ENCODE measurements at places on chromosomes 12 and 14.

- DNase-seq, result no peak
These were observed 3.0 kb upstream of the C1RL start for GRCh38 chr12:7112041-7112440.

- no peak for DNase-seq
These were observed 742.7 kb downstream of the VRK1 start for GRCh38 chr14:97539884-97540283.

GRCh38 chr14:21014761-21015190 lies 10.1 kb downstream of the NDRG2 start:
- peak; percentile 86 for DNase-seq

GRCh38 chr14:103801459-103801858 lies 45.9 kb downstream of the PPP1R13B start:
- DNase-seq, result no peak

DNA sequence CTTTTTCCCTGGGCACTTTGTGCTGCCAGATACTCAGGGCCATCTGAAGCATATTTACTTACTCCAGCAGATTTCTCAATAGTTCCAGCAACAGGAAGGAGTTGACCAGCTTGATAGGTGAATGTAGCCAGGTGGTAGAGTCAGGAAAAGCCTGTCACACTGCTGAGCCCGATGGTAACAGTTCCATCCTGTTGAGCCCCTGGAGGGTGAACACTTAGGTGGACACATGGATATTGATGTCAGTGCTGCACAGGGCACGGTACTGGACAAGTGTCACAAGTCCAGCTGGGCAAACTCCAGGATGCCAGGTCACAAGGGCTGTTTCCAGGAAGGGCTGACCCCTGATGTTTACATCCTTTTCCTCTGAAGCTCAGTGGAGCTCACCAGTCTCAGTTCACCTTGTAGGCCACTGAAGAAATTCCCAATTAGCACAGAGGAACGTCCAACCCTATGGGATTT lies 2.3 kb upstream of the SMOC1 start:
- no peak for DNase-seq

- no peak for DNase-seq
These were observed 12.7 kb upstream of the KRT77 start for GRCh38 chr12:52716061-52716460.

DNA sequence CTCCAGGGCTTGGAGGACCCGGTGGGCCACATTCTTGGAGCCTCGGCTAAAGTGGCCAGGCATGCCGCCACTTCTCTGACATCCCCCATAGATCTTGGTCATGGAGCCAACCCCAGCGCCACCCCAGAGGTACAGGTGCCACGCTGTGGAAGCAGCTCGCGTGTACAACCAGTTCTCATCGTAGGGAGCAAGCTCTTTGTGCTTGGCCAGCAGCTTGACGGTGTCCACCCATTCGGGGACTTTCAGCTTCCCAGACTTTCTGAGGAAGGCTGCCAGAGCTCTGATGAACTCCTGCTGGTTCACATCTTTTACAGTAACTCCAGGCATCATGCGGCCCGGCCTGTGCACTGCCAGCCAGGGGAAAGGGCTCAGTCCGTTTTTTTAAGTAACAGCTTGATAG lies 29.3 kb upstream of the EAPP start:
- DNase-seq, result no peak

GRCh38 chr12:116528065-116528464 lies 31.1 kb upstream of the MAP1LC3B2 start:
- DNase-seq, result no peak

DNA sequence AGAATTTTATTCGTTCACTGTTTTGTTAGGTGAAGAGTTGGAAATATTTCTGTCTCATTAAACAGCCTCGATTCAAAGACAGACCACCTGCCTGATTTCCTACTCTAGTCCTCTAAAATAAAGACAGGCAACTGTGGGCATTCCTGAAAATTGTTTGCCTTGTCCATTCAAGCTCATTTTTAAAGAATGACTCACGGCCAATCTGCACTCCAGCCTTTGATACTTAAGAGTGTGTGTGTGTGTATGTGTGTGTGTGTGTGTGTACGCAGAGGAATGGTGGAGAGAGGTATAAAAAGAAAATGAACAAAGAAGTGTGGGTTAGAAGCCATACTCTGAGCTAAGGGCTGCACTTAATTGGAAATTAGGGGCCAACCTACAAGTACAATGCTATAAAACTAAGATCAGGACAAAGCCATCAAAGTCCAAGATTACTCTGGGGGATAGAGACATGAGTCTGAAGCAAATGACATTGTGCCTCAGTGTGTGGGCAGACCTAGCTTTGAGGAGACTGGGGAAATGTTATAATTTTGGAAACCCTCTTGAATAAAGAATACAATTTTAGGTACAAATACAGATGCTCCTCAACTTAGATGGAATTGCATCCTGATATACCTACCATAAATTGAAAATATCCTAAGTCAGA lies 45.6 kb upstream of the SOCS2 start:
- DNase-seq, result no peak

GRCh38 chr12:52178984-52179383 lies 12.8 kb downstream of the KRT80 start:
- no peak for DNase-seq

DNA sequence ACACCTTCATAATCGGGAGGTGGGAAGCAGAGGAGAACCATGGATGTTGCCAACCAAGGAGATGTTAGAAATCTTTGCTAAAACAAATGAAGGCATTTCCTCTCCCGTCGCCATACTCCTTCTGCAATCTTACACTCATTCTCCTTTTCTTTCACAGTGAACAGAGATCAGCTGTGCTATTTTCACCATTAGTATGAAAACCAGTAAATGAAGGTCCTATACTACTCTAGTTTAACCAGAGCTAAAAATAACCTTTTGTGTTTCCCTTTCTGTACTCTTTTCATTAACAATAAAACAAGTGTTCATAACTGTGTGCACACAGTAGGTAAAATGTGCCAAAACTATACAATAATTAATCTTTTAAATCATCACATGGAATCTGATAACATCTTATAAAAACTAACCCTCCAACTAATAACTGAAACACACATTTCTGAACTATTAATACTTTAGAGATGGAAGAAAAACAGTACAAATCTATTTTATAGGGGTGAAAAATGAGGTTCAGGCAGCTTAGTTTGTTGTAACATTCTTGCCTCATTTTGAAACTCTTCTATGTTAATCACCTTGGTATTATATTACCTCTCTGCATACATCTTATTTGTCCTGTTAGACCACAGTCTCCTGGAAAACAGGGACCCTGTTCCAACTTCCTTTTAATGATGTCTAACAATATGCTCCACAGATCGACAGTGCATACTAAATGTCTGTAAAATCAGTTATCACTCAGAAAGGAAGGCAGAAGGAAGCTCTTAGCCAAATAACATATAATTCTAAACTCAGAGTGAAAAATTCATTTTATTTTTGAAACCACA lies 69.5 kb downstream of the SPPL3 start:
- DNase-seq, result no peak

GRCh38 chr12:21827083-21827482 lies 52.6 kb upstream of the KCNJ8 start:
- no peak for DNase-seq

GRCh38 chr14:30982533-30982932 lies 42.9 kb upstream of the AP4S1 start:
- peak; percentile 31 for DNase-seq

DNA sequence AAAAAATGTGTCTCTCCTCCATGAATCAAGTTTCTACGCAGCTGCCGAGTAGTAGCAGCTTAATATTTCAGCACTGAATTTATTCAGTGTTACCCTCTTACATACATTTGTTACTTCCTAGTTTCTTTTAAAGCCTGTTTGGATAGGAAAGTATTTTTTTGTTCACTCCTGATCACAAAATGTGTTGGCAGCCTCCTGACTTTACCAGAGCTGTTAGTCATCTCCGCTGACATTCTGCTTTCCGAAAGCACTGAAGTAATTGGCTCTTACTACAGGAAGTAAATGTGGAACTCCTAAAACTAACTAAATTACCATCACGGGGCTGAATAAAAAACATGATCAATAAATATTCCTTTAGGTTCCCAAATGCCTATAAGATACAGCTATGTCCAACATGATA lies 225.5 kb downstream of the EPS8 start:
- DNase-seq, result no peak

DNA sequence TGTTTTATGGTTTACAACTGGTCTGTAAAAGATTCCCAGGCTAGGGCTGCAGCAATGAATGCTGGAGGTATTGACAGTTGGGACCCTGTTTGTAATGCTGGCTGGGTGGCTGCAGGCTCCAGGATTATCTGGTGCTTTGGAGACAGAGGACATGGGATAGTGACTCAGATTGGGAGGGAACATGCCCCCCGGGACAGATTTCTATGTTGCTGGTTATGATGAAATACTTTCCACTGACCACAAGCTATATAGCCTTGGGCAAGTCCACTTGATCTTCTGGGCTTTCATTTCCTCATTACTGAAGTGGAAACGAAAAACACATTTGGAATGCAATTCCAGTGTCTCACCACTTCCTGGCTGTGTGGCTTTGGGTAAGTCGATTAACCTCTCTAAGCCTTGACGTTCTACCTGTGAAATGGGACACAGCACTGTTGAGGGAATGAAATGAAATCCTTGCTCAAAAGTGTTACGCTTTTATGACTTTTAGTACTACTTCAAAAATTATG lies 6.3 kb upstream of the TPCN1 start:
- DNase-seq, result peak; percentile 43

- DNase-seq, result no peak
These were observed 39.7 kb downstream of the LRIG3 start for GRCh38 chr12:58880639-58881038.

GRCh38 chr14:53952533-53952932 lies 4.1 kb downstream of the BMP4 start:
- no peak for DNase-seq

- no peak for DNase-seq
These were observed 167.3 kb upstream of the RTL1 start for GRCh38 chr14:101070540-101071492.

DNA sequence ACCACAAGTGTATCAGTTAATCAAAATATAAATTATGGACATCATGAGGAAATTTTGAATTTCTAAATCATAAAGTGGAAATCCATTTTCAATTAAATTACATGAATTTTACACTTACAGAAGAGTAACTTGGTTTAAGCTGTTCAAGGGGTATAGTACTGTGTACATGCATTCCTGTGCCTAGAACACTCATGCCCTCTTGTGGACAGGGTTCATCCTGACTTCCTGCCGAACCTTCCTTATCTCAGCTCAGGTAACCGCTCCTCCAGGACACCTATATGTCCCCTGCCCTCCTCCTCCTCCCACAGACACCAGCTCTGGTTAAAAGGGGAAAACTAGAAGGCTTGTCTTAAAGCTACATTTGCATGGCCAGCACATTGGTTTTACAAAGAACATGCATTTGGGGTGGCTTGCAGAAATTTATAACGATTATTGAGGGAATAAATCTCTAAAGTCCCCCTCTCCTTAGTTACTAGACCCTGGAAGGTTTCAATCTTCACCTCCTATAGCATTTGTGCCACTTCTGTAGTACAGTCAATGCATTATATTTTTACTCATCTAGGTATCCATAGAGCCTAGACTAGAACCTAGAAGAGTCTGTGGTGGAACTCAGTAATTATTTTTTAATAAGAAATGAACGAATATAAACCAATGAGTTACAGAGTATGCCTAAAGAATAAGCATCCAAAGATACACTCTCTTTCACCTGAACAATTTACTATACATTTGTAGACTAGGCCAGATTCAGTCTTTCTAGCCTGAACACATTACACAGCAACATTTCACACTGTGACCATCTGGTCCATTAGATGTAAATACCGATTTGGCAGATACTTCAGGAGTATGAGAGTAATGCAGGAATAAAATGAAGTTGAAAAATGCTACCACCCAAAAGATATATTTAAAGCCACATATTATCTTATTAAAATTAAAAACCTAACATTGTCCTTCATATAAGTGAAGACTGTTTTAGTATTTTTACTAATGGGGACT lies 345.6 kb downstream of the PAWR start:
- peak; percentile 62 for DNase-seq

- no peak for DNase-seq
These were observed 15.1 kb downstream of the DCP1B start for GRCh38 chr12:1989111-1989510.

GRCh38 chr14:90402016-90402415 lies 5.2 kb downstream of the CALM1 start:
- DNase-seq, result peak; percentile 91

DNA sequence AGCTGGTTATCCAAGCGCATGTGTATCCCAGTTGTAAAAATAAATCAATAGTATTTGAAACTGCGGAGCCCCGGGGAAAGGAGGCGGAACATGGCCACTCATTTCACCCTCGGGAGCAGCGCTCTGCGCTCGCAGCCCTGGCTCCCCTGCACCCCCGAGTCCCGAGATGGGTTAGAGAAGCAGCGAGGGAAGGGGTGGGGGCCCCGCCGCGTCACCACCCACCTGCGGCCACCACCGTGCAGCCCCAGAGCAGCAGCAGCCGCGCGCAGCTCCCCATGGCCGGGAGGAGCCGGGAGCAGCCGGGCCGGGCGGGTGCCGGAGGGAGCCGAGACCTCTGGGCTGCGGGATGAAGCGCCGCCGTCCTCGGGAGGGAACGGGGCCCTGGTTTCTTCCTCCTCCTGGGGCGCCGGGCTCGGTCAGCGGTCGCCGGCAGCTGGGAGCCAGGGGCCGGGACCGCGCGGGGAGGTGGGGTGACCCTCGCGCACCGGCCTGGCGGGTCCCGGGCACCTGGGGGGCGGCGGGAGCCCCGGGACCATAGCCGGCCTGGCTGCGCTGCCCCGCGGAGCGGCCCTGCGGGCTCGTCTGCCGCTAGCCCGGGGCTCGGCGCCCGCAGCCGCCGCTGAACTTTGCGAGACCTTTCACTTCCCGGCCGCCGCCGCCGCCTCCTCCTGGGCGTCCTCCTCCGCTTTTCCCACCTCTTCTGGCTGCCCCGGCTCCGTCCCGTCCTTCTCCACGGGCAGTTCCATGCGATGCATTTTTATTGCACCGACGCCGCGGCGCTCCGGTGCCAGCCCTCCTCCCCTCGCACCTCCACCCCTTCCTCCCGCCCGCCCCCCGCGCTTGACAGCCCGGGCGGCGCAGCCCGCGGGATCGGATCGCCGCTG lies at the start of gene NTN4:
Gene NTN4 (minus strand): TSS at position 732 of the 884 bp plus-strand sequence. CDS start 455 bp downstream, at position 277.
- no peak for DNase-seq

DNA sequence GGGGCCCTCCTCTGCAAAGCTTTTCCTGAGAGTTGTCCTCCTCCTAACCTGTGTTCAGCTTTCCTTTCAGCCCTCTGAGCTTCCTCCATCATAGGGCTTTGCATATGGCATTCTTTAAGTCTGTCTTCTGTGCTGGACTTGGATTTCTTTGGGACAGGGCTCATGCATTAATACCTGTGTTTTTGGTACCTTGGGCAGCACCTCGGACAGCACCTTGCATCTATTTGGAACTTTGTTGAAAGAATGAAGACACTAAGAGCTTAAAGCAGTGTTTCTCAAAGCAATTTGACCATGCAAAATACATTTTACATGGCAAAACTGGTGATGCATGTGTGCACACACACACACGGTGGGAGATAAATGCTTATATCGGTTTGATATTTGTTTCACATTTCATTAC lies 115.0 kb upstream of the SRRM4 start:
- DNase-seq, result no peak
